Large intestine (tissue), 12 donors: ENCODE measurements at places on chromosomes 4 and X. TPM values are rescaled to one million over a fixed set of nuclear protein-coding genes. Genes with fewer than 3 reads are reported as not detected.

Gene TMEM35A
- polyA plus RNA-seq: 7.5 TPM

Gene TRPC5OS
- not detected for polyA plus RNA-seq

Gene AFF2
- 1.6 TPM for polyA plus RNA-seq

Gene NHSL2
- 3.3 TPM for polyA plus RNA-seq

Gene IQCM
- 0.15 TPM for polyA plus RNA-seq

Gene EVC
- 4.6 TPM for polyA plus RNA-seq

Gene PRDM8
- polyA plus RNA-seq: 3.0 TPM

Gene RAI2
- polyA plus RNA-seq: 5.9 TPM

Gene LIMCH1
- polyA plus RNA-seq: 18.6 TPM

Gene RBMX
- polyA plus RNA-seq: 255 TPM

Gene PAGE4
- polyA plus RNA-seq: not detected

Gene GPAT3
- polyA plus RNA-seq: 17.0 TPM

Gene CT47A1
- not detected for polyA plus RNA-seq

Gene GAGE12F
- not detected for polyA plus RNA-seq

Gene GPC4
- 12.4 TPM for polyA plus RNA-seq

Gene MAB21L2
- 24.5 TPM for polyA plus RNA-seq

Gene OTUD6A
- polyA plus RNA-seq: not detected

Gene CT45A7
- not detected for polyA plus RNA-seq

Gene MID2
- 7.4 TPM for polyA plus RNA-seq

Gene GABRB1
- polyA plus RNA-seq: 0.27 TPM

Gene TCP11X2
- 0.25 TPM for polyA plus RNA-seq

Gene DLG3
- polyA plus RNA-seq: 37.4 TPM

Gene TMEM156
- 1.7 TPM for polyA plus RNA-seq

Gene USP51
- polyA plus RNA-seq: 7.4 TPM

Gene SLC6A14
- 1.1 TPM for polyA plus RNA-seq

Gene PRR32
- polyA plus RNA-seq: 0.18 TPM

Gene GAGE13
- polyA plus RNA-seq: not detected

Gene FHDC1
- 10.7 TPM for polyA plus RNA-seq

Gene SHROOM4
- 4.5 TPM for polyA plus RNA-seq

Gene HERC5
- polyA plus RNA-seq: 2.7 TPM

Gene MAGEB1
- polyA plus RNA-seq: not detected

Gene MSX1
- 2.8 TPM for polyA plus RNA-seq

Gene ENPEP
- 24.6 TPM for polyA plus RNA-seq

Gene CXCL13
- 5.2 TPM for polyA plus RNA-seq

Gene ASB12
- 0.52 TPM for polyA plus RNA-seq

Gene NUDT11
- polyA plus RNA-seq: 5.3 TPM

Gene MAGEA3
- polyA plus RNA-seq: not detected

Gene WDR45
- polyA plus RNA-seq: 46.6 TPM

Gene PPP2R3B
- polyA plus RNA-seq: 15.0 TPM

Gene ODAPH
- not detected for polyA plus RNA-seq
